Islet precursor cell (in vitro differentiated cells): ENCODE measurements at places on chromosomes 5 and 9.

DNA sequence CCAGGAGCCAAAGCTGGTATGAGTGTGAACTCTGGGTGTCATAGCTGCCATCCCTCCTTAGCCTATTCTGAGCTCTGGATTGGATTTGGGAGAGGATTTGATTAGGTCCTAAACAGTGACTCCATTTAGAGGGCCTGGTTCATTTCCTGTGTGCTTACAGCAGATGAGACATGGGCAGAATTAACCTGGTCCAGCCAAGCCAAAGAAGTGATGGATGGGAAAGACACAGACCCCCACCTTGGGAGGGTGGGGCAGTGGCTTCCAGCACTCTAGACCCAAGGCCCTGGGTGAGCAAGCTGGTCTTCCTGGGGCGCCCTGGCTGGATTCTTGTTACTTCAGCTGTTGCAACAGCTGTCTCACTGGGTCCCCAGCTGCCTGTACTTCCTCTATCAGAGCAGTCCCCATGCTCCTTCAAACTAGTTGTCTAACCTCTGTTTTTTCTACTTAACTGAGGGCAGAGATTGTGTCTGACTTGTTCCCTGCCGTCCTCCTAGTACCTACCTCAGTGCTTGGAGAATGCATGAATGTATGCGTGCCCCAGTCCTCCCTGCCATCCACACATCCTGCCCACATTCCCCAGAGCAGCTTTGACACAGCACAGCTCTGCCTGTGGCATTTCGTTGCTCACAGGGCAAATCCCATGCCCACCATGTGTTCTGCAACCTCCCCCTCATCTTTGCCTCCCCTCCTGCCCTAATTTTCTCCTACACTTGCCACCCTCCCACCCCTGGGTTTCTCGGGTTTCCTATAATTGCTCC is 115.9 kb downstream of the RGS3 start:
- DNase-seq: no peak

DNA sequence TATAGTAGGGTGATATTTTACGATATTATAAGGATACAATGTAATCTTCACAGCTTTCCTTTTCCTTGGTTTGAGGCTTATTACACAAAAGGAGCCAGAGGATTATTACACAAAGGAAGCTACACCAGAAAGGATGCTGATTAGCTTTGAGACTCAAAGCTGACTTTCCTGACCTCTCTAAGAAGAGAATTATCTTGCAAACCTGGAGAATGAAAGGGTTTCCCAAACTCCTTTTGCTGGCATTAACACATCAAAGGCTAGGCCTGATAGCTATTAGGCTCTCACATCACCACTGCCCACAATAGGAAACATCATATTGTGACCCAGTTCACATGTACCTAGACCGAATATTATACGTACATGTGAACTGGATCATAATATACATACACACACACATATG is 34.2 kb upstream of the CHD1 start:
- no peak for DNase-seq

- peak; percentile 62 for DNase-seq
Measured at GRCh38 chr9:34659592-34660253, 2.7 kb downstream of the CCL27 start.

DNA sequence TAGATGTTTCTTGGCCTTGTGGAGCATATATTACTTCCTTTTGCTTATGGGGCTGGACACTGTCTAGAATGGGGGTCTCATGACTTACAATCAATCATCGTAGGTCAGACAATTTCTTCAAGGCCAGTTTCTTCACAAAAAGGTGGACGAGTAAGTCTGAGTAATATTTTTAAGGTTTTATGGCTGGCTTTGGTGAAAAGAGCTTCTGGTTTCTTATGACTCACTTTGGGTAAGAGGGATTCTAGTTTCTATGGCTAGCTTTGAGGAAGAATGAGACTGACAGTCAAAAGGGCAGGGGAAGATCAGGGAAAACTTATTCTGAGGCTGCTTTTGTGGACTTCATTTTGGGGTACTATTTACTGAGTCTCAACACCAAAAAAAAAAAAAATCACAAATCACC is 2067.2 kb upstream of the C9orf72 start:
- DNase-seq: no peak

DNA sequence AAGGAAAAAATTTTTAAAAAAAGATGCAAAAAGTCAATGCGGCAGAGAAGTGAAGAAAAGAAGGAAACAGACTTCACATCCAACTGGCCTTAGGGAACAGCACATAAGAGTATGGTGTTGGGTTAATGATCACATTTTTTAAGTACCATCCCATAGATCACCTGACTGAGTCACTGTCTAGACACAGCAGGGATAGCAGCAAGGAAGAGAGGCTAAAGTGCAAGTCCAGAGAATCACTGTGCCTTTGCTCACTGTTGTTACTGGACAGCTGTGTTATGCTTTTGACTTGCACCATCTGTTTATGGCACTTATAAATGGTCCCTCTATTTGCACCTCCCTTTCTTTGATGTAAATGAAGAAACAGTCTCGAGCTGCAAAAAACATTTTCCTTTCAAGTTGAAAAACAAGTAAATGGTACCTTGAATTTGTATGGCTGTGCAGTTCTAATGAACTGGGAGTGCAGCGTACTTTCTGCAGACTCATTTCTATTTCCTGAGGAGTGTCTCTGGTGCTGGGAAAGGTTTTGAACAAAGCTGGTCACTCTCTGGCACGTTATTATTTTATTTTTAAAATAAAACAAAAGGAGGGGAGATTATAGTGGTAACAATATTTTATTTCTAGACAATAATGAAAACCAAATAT is 84.2 kb downstream of the TRPM6 start:
- DNase-seq: peak; percentile 72

- DNase-seq: no peak
Measured at GRCh38 chr9:132908635-132909034, 29.9 kb downstream of the SPACA9 start.

DNA sequence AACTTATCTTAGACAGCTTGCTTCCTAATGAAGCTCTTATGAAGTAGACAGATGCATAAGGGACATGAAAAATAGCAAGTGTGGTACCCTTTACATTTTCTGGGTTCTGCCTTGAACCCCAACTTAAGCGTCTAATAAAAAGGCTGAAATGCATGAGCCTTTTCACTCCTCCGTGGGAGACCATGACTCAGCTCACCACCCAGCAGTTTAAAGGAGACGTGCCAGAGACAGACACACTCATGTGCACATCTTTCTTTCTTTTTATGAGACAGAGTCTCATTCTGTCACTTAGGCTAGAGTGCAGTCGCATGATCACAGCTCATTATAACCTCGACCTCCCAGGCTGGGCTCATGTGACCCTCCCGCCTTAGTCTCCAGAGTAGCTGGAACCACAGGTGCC is 22.3 kb downstream of the CTXN3 start:
- no peak for DNase-seq

DNA sequence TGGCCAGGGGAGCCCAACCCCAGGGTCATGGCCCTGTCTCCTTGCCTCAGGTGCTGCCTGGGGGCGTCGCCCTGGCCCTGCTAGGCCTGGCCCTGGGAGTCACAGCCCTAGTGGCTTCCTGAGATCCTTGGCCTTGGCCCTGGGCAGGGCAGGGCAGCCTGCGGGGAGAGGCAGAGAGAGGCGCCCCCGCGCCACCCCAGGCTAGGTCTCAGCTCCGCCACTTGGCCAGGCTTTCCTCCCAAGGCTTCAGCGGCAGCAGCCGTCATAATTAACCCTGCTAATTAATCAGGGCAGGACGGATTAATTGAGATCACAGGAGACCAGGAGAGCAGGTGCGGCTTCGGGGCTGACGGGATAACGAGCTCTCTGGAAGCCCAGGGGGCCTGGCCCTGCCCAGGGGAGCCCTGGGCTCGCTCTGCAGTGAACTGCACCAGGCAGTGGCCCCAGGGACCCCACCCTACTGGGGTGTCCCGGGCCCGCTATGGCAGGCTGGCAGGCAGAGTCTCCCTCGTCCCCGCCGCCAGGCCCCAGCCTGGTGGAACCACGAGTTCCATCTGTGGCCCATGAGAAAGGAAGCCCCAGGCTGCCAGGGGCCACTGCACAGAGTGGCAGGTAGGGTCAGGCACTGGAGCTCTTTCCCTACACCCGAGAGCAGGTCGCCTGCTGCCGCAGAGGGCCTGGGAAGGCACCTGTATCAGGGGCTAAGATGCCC is 269.6 kb downstream of the PBX3 start:
- DNase-seq: no peak

- DNase-seq: no peak
Measured at GRCh38 chr9:21028466-21028865, 3.0 kb downstream of the HACD4 start.

DNA sequence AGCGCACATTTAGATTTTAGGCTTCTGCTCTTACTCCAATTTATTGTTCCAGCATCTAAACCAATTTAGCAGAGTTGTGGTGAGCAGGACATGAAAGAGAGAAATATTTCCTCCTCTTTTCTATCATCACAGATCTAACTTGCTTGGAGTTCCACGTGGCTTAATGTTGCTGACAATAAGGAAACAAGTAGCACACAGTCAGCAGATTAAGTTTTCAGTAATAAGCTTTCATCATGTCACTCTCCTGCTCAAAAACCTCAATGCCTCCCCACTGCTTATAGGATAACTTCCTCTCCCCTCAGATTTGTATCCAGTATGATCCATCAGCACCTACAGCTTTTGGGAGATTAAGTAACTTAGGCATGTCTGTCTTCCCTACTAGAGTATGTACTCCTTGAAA is 10.4 kb upstream of the SSBP2 start:
- no peak for DNase-seq

- no peak for DNase-seq
Measured at GRCh38 chr9:70635790-70636189, 221.3 kb upstream of the KLF9 start.

DNA sequence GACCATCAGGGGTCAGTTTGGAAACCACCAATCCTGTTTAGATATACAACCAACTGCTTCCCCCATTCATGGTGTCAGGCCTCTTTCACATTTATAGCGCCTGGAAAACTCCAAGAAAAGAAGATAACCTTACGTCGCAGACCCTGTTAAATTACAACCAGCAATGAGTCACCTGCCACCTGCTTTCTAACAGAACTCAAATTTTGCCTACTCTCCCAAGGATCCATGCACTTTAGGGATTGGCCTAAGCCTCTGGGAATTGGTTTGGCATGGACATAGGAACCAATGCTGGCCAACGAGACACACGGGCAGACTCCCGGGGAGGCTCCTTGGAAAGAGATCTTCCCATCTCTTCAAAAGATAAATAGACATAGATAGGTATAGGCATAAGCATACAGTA is 87.0 kb downstream of the FEM1C start:
- DNase-seq: no peak

DNA sequence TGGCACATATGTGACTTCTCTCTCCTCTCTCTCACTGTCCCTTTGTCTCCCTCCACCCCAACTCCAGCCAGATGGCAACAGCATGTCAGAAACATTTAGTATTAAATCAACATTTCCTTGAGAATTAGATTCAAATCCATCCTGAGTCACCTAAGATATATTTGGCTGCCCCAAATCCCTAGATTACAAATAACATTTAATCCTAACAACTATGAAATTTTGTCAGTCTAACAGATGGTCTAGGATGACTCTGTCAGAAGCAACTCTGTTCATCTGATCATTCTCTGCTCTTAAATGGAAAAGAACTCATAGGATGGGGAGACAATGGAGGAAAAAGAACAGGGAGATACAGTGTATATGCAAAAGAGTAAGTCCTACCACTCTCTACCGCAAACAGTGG is 201.2 kb downstream of the TSSK1B start:
- no peak for DNase-seq

DNA sequence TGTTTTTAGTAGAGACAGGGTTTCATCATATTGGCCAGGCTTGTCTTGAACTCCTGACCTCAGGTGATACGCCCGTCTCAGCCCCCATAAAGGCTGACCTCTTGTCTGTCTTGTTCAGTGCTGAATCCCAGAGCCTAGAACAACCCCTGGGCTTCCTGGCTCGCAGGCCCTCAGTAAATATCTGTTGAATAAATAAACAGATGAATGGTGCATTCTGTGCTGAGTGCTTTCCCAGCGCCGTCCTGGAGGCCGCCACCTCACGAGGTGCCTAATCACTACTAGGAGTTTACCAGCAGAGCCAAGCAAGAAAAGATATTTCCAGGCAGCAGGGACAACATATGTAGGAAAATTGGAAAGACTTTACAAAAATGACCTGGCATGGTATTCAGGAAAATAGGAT is 88.5 kb downstream of the SNX24 start:
- DNase-seq: no peak

DNA sequence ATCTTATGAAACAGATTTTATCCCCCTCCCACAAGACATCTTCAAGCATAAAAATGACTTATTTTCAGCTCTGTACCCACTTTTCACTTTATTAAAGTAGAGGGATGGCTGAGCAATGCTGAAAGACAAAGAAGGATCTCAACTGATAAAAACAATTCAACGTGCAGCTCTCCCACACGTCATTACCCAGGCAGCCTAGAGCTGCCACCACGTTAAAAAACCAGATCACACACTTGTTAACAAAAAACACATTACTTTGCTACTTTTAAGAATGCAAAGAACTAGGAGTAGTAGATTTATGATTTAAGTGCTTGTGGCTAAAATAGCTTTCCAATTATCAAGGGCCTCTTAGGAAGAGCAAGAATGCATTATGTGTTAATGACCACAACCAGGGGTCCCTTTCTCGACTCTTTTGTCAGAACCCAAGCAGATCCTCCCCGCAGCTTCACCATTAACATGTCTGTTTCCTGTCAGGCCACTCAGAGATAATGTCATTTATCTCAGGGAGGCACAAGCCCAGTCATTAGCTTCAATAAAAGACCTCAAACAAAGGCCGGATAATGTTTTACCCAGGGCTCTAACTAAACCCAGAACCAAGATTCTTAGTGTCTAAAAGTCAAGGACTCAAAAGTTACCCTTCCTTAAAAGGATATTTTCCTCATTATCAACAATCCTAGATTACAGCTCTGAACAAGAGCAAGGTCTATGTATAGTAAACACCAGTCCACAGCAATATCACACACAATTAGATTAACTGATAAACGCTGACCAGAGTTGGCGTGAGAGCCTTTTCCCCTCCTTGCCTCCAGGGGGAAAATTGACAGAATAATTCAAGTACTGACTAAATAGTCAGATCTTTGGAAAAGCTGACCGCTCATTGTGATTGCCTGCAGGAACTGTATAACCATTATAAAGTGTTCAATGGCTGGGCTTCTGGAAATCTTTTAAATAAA is 7.5 kb downstream of the ZNF608 start:
- peak; percentile 97 for DNase-seq

- DNase-seq: no peak
Measured at GRCh38 chr5:34604119-34604675, 51.9 kb upstream of the RAI14 start.

GRCh38 chr5:154316223-154316935 is 125.8 kb downstream of the GALNT10 start:
- peak; percentile 45 for DNase-seq

DNA sequence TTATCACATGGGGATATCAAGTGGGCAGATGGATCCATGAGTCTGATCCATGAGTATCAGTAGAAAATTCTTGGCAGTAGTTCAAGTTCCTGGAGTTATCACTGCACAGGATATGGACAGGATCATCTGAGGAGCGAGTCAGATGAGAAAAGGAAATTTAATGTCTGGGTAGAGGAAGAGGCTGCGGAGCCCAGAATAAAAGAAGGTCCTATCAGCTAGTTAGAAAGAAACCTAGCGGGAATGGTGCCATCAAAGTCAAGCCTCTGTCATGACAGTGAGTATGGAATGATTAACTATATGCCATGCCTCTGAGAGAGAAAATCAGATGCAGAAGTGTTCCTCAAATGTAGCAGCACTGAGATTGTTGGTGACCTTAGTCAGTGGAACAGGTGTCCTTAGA is 248.1 kb downstream of the PIK3R1 start:
- no peak for DNase-seq

GRCh38 chr5:135869276-135869675 is 26.4 kb downstream of the IL9 start:
- DNase-seq: no peak

GRCh38 chr5:179289756-179290385 is 55.4 kb downstream of the ADAMTS2 start:
- no peak for DNase-seq
